ENCODE measurements at places on chromosomes 11 and 22.

GRCh38 chr22:36352803-36353507, 34.8 kb downstream of the MYH9 start:
- DNase-seq = peak; percentile 69

- no peak for DNase-seq
Observed at GRCh38 chr11:129143335-129143734, 48.8 kb downstream of the ARHGAP32 start.

DNA sequence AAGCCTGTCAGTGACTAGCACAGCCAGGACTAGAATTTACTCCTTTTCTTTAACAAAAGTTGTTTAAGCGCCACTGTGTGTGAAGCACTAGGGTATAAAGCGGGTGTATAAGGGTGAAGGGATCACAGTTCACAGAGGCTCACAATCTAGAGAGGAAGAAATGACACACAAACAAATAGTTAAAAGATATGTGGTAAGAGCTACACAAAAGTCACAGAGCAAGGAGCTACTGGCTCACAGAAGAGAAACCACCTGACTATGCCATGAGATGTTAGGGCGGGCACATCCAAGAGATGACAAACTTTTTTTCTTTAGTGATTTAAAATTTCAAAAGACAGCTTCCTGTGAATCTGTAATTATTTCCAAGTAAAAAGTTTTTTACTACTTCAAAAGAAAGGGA, 55.6 kb downstream of the PHF21A start:
- no peak for DNase-seq

GRCh38 chr11:31337806-31338205, 31.7 kb downstream of the DCDC1 start:
- no peak for DNase-seq

GRCh38 chr11:46315033-46315738, 32.1 kb upstream of the DGKZ start:
- DNase-seq = peak; percentile 86

GRCh38 chr11:4118107-4118506, 23.5 kb downstream of the RRM1 start:
- no peak for DNase-seq

DNA sequence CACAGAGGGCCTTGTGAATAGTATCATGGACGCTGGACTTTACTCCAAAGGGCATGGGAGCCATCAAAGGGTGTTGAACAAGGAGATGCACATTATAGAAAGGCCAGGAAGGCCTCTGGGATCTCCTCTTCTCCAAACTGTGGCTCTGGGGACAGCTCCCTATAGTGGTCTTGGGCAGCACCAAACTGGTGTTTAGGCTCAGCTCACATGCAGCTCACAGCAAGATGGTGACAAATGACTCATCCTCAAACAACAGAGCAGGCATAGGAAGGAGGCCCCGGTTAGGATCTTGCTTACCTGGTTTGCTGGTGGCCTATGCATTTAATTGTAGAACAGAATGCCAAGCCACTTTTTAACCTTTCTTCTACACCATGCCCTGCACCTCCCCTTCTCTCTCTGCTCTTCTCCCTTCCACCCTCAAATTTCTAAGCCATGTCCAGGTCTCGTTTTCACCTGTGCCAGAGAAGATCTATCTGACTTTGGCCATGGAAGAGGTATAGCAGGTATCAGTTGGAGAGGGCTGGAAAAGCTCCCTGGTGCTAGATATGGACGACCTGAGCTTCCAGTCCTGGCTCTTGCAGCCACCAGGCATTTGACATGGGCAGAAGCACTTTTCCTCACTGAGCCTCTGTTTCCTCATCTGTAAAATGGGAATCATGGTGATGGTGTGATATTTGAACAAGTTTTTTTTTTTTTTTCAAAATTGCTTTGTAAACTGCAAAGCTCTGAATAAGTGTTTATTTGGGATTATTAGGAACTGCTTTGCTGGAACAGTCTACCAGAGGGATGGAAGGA, 14.4 kb upstream of the EHF start:
- no peak for DNase-seq

- DNase-seq = no peak
Observed at GRCh38 chr11:102118937-102119336, 8.7 kb downstream of the YAP1 start.

DNA sequence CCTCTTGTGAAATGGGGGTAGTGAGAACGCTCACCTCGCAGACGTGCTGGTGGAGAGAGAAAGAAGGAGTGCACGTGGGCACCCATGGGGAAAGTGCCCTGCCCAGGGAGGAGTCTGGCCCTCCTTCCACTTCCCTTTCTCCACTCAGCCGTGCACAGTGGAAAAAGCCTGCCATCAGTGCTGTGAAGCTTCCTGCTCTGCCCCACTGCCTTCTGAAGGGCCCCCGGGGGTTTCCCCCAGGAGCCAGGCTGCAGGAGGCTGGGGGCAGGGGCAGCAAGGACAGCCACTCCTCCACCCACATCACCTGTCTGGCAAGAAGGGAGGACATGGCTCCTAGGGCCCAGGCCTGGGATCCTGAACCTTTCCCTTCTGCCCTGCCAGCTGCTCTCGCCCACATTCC, 7.6 kb downstream of the TP53I11 start:
- peak; percentile 80 for DNase-seq

- DNase-seq = no peak
Observed at GRCh38 chr22:36732609-36733008, 29.1 kb upstream of the CACNG2 start.

DNA sequence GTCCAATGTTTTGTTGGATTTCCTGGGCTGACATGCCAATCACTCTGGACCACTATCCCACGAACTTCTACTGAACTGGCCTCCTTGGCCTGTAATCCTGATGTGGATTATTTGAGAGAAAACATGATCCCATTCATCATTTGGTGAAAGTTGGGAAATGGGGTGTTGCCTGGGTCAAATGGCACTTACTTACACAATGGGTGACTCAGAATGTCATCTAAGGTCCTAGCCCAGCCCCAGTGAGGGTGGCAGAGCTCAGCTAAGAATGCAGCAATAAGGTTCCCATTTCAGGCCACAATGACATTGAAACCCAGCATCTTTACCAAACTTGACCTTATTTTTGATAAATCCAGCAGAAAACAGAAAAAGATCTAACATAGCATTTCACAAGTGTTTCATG, 8.0 kb upstream of the DSCAML1 start:
- DNase-seq = no peak

- DNase-seq = no peak
Observed at GRCh38 chr22:28297504-28297903, 378.4 kb upstream of the PITPNB start.

- no peak for DNase-seq
Observed at GRCh38 chr11:1412377-1413095, 22.8 kb downstream of the BRSK2 start.

GRCh38 chr11:87859636-87860035, 315.6 kb downstream of the RAB38 start:
- no peak for DNase-seq

DNA sequence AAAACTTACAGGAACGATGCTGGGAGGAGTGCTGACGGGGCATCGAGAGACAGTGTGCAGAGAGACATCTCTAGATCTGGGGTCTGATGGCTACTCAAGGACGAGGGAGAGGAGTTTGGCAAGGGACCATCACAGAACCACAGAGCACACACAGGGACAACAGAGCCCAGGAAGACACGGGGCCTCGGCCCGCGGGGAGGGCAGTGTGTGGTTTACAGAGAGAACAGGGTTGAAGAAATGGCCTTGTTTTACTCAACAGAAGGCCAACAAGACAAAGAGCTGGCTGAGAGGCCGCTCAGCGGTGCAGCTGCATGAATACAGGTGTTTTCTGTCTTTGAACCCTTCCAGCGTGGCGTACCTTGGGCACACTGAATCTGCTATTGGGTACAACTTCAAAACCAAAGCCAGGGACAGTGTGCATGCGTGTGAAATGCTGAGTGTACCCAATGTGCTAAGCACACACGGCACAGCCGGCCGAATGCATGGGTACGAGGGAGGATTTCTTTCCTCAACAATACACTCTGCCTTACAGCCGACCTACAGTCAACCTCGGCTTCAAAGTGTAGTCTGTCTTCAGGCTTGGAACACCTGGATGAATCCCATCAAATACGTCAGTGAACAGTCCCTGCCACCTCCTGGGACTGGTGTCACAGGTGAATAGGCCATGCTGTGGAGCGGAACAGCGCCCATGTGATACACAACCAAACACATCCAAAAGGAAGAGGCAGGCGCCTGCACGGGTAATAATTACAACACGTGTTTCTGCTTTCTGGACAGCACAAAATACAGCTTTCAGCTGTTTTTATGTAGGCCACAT, 20.7 kb upstream of the BID start:
- no peak for DNase-seq

DNA sequence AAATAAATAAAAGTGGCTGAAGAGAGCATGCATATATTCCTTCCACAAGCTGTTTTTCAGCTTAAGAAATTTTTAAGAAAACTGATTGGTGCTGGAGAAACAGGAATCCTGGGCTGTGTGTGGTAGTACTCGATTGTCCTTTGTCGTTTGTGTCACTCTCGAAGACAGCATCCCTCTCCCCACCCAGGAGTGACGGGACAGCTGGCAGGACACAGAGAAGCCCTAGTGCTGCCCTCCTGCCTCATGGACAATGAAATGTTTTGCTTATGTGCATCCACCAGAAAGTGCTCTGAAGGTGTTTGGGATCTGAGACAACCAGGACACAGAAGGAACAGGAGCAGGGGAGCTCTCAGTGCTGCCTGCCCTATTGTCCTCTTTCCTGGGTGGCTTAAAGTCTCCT, 12.8 kb downstream of the PLAAT4 start:
- DNase-seq = no peak

DNA sequence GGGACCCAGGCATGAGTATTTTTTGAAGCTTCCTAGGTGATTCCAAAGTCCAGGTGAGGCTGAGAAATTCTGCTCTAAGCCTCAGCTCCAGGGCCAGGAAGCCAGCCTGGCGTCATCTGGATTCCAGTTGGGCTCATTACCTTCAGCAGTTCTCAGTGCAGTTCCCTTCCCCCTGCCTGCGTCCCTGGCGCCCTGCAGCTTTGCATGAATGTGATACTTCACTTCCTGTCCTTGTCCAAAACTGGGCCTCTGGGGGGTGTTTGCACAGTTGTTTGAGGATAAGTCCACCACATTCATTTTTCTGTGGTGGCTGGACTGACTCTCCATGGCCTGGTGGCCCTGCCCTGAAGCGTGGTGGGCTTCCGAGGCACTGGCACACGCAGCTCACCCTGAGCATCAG, 98.1 kb downstream of the TENM4 start:
- no peak for DNase-seq

DNA sequence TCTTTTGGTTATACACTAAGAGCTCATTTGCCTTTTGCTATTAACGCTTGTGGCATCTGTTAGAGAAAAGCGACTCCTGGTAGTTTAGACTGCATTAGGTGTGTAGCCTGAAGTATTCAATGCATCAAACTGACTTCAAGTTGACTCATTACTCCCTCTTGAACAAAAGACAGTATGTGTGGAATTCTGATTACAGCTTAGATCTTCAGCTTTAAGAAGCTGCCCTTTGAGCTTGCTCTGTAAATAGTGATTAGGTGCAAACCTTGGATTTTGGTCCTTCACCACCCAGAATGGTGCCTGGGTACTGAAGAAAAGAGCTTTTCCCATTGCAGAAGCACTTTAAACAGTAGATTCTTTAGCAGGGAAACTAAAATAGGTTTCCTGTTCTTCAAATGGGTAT, 62.1 kb downstream of the FAT3 start:
- no peak for DNase-seq

GRCh38 chr11:23423656-23424055, 563.4 kb upstream of the CCDC179 start:
- DNase-seq = no peak

- no peak for DNase-seq
Observed at GRCh38 chr22:22961574-22961973, 74.0 kb downstream of the IGLL5 start.

GRCh38 chr11:15843309-15843872, 513.0 kb downstream of the SOX6 start:
- DNase-seq = no peak

DNA sequence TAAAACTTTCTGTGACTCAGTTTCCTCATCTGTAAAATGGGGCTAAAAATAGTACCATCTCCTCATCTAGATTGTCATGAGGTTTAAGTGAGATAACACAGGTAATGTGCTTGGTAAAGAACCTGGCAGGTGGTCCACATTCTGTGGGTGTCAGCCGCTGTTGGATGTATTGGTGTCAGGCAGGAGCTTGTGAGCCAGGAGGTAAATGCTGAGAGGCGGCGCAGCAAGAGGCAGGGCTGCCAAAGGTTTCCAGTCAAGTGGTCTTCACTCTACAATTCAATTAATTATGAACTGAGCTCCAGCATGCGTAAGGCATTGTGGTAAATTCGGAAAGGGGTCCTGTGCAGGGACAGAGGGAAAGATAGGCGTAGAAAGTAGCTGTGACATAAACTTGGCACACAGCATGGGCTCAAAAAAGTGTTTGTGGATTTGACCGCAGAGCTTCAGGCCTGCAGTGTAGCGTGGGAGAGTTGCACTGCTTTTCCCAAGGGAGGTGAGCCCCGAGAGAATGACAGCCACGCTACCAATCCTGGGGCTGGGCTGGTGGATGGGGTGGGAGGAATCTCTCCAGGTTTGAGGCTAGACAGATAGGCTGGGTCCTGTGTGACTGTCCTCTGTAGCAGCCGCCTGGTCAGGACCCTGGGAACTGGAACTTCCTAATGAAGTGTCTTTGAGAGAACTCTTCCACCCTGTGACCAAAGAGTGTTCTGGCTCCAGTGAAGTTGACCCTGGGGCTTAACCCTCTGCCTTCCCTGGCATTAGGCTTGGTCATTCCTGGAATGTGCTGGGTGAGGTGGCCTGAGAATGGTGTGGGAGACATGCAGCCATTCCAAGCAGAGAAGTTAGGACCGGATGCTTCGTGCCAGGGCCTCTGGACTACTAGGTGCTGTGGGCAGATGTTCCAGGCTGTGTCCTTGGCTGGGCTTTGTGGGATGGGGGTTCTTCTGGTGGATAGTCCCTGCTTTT, 122.4 kb downstream of the FEZ1 start:
- no peak for DNase-seq

GRCh38 chr11:46712874-46713576, 6.0 kb upstream of the F2 start:
- DNase-seq = no peak

DNA sequence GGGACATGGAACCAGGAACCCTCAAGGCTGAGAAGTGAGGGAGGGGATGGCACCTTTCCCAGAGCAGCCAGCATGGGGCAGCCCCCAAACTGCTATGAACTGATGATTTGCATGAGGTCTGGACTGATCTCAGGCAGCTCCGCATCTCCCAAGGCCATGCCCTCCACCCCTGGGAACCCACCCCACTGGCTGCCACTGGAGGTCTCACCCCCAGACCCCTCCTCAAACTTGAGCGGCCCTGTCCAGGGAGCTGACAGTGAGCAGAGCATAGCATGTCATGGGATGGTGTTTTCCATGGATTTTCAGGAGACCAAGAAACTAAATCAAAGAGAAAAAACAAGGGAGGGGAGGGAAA, 46.8 kb downstream of the NRXN2 start:
- DNase-seq = no peak

- peak; percentile 99 for DNase-seq
Observed at GRCh38 chr22:49936018-49936972, 17.9 kb downstream of the CRELD2 start.

- no peak for DNase-seq
Observed at GRCh38 chr11:14026961-14027360, 64.4 kb downstream of the SPON1 start.

DNA sequence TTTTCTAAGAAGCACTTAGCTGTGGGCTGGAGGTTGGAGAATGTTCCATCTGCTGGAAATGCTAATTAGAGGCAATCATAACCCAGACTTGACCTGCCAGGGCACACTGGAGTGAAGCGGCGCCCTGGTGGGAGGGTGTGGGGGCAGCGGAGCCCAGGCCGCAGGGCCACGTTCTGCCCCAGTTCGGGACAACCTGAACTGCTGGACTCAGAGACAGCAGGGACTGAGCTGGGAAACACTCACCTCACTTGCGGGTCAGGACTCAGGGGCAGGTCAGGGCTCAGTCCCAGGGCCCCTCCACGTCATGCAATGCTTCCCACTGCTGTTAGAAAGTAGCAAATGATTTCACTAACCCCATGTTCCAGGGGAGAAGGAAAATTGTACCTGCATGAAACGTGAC, 316.4 kb downstream of the NTM start:
- DNase-seq = no peak
